ENCODE measurements at places on chromosomes 2 and 18.

GRCh38 chr2:64595397-64596176 is 58.1 kb downstream of the SERTAD2 start:
- DNase-seq = no peak

DNA sequence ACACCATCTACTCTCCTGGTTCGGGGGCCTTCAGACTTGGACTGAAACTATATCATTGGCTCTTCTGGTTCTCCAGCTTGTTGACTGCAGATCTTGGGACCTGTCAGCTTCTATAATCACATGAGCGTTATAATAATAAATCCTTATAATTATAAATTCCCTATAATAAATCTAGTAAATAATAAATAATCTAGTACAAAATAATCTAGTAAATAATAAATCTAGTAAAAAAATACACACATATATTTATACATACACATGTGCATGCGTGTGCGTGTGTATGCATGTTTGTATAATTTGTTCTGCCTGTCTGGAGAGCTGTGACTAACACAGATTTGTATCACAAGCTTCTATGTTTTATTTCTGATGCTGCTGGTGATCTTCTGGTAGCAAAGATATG is 40.8 kb downstream of the KATNAL2 start:
- DNase-seq = no peak

GRCh38 chr18:13137670-13138419 is 80.7 kb upstream of the LDLRAD4 start:
- DNase-seq = no peak

- no peak for DNase-seq
Measured at GRCh38 chr18:11607906-11608305, 1.5 kb upstream of the SLC35G4 start.

GRCh38 chr2:21676041-21676440 is 552.3 kb downstream of the TDRD15 start:
- DNase-seq = no peak

- peak; percentile 61 for DNase-seq
Measured at GRCh38 chr2:157838442-157839161, 37.5 kb downstream of the ACVR1 start.

DNA sequence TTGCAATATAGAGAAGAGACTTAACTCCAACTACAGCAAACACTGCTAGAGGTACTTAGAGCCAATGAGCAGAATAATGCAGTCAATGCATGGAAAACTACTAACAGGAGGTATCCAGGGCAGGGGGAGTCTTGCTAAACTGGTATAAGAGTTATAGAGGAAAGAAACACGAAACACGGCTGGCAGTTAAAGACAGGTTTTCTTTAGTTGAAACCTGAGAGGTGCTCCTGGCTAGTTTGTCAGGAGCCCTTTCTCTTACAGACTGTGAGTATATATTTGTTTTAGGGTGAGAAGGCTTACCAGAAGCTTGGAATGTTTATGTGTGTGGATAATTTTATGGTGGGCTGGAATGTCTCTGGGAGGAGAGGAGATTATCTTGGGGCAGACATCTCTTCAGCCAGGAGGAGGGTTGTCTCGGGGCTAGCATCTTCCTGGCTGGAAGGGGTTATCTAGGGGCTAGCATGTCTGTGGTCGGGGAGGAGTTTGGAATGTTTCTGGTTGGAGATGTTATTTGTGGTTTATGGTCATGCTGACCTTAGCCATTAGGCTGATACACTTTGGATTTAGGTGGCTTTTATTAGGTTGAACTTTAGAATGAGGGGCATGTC is 1048.8 kb downstream of the DPP10 start:
- DNase-seq = no peak

DNA sequence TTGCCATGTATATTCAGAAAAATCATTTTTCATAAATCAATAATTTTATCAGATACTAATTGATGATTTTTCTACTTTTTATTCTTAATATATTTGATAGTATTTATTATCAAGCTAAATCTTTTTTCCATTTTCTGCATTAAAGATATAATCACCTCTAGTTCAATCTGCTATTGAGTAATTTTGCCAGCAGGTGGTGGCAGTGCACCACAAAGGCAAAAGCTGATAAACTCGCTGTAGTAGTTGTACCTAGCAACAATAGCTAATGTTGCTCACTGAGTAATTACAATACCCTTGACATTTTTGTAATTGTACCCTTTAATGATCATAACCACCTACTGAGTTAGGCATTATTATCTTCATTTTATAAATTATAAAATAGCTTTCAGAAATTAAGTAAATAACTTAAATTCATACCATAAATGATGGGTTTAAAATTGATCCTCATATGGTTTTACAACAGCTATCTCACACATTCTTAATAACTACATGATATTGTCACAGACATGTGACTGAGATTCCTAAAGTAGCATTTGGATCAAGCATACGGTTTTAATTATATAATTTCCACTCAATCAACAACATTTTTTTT is 52.0 kb upstream of the CALCRL start:
- peak; percentile 21 for DNase-seq

DNA sequence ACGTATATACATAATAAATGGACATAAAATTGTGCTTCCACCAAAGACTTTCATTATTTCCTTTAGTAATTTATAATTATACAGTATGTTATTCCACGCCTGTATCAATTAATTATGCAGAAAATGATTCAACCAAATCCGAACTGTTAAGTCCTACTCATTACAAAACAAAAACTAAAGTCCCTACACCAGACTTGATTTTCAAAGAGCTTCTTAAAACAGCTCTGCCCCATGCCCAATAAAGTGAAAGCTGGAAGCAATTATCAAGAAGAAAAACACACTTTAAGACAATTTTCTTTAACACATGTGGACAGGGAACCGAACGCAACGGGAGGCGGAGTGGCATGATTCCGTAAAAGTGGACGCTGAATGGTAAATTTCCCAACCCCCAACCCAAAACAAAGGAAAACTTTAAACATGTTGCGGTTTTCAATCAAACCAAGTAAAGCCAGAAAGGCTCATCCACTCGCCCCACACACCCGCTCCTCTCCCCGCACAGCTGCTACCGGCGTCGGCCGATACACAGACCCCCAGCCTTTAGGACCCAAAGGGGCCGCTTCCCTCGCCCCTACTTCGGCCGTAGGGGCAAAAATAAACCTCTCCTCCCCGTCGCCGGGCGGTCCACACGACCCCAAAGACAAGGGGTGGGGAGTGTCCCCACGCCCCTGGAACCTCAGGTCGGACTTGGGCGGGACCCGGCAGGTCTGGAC is 705 bp downstream of the YES1 start:
- peak; percentile 20 for DNase-seq

DNA sequence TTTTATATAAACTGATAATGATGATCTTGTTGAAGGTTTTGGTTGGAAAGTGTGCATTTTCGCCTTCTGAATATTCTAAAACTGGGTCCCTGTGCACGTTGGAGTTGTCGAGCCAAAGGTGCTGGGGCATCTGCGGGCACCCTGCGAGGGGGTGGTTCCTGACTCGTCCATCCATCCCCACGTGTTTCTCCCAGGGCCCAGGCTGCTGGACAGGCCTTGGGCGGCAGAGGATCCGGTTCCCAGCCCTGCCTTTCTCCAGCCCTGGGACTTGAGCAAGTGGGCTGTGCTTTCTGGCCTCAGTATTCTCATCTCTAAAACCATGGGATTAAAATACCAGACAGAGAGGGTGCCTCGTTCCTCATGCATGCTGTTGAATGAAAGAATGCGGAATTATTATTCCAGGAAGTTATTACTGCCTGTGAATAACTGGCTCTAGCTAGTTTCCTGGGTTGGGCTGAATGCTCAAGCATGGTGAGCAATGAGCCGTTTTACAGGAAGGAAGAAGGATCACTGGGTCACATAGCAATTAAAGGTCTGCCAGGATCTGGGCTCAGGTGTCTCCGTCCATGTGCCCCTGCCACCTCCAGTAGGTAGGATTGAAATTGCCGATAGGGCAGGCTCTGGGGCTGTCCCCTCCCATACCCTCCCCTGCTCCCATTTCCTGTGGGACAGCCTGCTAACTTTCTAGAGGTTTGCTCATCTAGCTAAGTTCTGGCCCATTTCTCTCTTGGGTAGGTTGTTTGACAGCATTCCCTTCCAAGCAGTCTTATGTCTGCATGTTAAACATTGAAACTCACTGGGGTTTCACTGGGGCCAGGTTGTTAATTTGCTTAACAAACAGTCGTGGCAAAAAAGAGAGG is 77.2 kb upstream of the HS6ST1 start:
- DNase-seq = no peak

DNA sequence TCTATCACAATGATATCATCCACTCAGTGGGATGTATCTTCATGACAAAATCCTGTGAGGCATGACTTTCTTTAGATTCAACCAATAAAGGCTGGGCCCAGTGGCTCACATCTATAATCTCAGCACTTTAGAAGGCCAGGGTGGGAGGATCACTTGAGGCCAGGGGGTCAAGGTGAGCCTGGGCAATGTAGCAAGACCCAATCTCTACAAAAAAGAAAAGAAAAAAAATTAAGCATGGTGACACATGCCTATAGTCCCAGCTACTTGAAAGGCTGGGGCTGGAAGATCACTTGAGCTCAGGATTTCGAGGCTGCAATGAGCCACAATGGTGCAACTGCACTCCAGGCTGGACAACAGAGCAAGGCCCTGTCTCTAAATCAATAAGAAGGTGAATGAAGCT is 68.0 kb downstream of the PLB1 start:
- no peak for DNase-seq

- DNase-seq = peak; percentile 2
Measured at GRCh38 chr2:90207454-90208058, 1516.1 kb downstream of the RPIA start.

GRCh38 chr2:24594283-24594682 is 103.2 kb downstream of the NCOA1 start:
- no peak for DNase-seq

DNA sequence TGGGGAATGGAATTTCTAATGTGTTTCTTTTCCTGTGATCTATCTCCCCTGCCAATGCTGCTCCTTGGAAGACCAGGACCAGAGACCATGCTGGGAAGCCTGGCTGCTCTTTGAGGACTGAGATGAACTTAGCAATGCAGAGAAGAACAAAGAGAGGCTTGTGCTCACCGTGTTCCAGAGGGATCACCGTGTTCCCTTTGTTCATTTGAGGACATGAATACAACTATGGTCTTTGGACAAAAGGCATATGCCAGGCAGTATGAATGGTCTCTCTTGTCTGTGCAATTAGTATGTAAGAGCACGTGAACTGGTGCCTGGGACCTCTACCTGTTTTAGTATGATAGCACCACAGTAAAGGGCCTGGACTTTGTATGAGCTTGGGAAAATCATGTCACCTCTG is 139.9 kb downstream of the TDRD15 start:
- no peak for DNase-seq

GRCh38 chr2:200577027-200577426 is 8.8 kb upstream of the AOX1 start:
- no peak for DNase-seq

DNA sequence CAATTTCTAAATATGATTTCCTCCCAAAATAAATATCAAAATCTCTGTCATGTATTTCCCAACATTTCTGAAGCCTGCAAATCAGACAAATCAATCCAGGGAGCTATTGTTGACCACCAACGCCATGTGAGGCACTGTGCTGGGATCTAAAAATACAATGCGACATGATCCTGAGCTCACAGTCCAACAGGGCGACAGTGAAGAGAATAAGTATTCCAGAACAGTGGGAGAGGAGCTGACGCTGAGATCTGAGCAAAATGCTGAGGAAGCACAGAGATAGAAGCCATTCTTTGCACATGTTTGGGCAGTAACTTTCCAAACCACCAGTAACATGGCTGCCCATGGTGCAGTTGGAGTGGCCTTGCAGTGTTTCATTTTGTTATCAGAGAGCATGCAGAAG is 412.5 kb downstream of the LRATD1 start:
- no peak for DNase-seq

- no peak for DNase-seq
Measured at GRCh38 chr2:45293182-45293581, 283.9 kb upstream of the SIX2 start.

- DNase-seq = no peak
Measured at GRCh38 chr2:126661702-126662500, 5.9 kb downstream of the GYPC start.

GRCh38 chr2:26059542-26059941 is 25.7 kb downstream of the RAB10 start:
- DNase-seq = no peak

- DNase-seq = no peak
Measured at GRCh38 chr2:241563981-241564595, 5.5 kb downstream of the BOK start.

GRCh38 chr2:17792515-17792914 is 23.7 kb upstream of the MSGN1 start:
- DNase-seq = no peak

DNA sequence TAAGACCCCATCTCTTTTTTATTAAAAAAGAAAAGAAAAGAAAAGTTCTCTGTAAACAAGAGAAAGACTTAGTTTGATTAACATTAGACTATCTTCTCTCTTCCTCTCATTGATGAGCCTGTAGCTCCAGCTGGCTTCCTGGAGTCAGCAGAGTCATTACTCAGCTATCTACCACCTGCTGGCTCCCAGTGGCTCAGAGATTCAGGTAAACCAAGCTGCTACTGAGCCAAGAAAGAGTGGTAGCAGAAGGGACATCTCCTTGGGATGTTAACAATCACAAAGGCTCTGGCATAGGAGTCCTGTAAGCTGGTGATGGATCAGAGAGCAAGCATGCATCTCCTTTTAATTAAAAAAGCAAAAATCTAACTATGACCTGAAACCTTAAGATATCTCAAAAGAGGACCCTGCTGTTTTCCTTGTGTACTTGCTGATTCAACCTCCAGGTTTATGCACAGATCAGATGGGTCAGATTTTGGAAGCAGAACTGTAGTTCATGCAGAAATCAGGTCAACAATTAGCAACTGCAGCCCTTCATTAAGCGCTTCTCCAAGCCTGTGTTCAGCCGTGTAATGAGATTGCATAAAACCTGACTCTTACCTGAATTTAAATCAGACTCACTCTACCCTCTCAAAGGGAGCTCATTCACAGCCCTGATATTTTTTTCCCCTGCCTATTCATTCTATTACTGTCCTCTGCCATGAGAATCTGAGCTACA is 225.8 kb downstream of the RNF152 start:
- DNase-seq = no peak

GRCh38 chr18:23380001-23380550 is 73.0 kb upstream of the RIOK3 start:
- DNase-seq = no peak

- no peak for DNase-seq
Measured at GRCh38 chr2:128103407-128103806, 12.4 kb downstream of the UGGT1 start.

GRCh38 chr2:160411167-160411566 is 82.4 kb downstream of the RBMS1 start:
- peak; percentile 51 for DNase-seq

GRCh38 chr2:110755491-110756078 is 23.2 kb downstream of the ACOXL start:
- no peak for DNase-seq

DNA sequence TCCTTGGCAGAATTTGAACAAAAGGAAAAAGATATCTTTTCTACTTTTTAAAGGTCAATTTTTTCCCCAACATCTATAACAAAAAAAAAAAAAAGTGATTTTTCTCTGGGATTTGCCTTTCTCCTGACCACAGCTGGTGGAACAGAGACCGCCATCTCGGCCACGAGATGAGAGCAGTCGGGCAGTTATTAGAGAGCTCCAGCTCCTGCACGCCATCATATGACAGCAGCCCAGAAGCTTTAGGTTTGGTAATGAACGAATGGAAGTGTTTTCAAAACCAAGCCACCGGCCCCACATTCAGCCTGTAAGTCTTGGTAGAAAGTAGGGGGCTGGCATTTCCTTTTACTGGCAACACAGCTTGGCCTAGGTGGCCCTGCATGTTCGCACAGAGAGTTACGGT is 94.9 kb upstream of the FZD7 start:
- DNase-seq = no peak

Measured in AG08396 (cell line).